Activated CD4-positive, alpha-beta memory T cell treated with anti-CD3 and anti-CD28 coated beads for 36 hours (primary cell): ENCODE measurements at places on chromosomes 4 and X. TPM values are rescaled to one million over a fixed set of nuclear protein-coding genes. Genes with fewer than 3 reads are reported as not detected.

DNA sequence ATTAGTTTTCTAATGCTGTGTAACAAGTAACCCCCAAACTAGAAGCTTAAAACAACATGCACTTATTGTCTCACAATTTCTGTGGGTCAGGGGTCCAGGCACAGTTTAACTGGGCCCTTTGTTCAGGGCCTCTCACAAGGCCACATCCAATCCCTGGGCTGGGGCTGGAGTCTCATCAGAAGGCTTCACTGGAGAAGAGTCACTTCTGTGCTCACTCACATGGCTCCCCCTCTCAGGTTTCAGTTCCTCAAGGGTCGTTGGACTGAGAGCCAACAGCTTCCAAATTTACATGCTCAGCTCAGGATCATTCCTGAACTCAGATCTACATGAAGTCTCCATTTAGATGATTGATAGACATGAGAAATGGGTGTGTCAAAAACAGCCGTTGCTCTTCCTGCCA is 77.1 kb downstream of the EVC start:
- H3K27me3 ChIP-seq: peaks cover under 1% of the 10 kb centered on the region
- DNase-seq: no peak
- no peaks in the 10 kb centered on the region for H3K4me1 ChIP-seq
- H3K27ac ChIP-seq: no peak overlapping the region

DNA sequence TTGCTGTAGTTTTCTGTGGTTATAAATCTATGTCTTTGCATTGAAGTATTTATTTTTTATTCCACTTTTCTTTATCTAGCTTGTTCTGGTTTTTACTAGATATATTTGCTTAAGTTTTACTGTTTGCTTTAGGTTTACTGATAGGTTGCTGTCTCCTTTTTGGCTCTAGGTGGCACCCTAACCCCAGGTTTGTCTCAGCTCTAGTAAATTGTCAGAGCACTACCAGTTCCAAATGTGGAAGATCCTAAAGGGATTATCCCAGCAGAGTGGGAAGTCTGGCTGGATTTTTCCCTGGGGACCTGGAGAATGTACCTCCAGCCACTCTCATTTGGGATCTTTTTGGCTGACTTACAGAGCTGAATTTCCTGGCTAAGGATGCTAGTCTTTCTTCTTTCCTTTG is 106.1 kb downstream of the PBDC1 start:
- H3K4me3 ChIP-seq: no peak overlapping the region
- no peak overlapping the region for H3K27ac ChIP-seq
- no peaks in the 10 kb centered on the region for H3K4me1 ChIP-seq
- no peaks in the 10 kb centered on the region for H3K36me3 ChIP-seq

- H3K4me3 ChIP-seq: no peak overlapping the region
- H3K27me3 ChIP-seq: no peaks in the 10 kb centered on the region
- DNase-seq: no peak
- H3K36me3 ChIP-seq: no peaks in the 10 kb centered on the region
- no peaks in the 10 kb centered on the region for H3K4me1 ChIP-seq
- H3K27ac ChIP-seq: no peak overlapping the region
These were observed 1957.0 kb upstream of the AGA start for GRCh38 chr4:179399054-179399782.

DNA sequence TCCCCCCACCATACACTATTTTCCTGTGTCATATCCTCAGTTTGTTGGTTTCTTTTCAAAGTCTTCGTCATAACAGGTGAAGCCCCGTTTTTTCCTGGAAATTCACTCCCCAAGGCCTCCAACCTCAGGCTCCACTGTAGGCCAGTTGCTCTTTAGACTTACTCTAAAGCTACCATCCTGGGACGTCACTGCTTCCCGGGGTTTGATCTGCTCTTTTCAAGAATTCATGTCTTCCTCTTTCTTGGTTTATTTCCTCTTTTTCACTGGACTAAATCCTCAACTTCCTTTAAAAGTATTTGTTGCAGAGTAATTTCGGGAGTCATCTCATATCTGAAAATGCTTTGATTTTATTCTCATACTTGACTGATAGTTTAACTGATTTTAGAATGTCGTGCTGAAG is 6.5 kb upstream of the SERTM2 start:
- no peak overlapping the region for H3K4me3 ChIP-seq
- no peak for DNase-seq
- no peaks in the 10 kb centered on the region for H3K36me3 ChIP-seq
- H3K4me1 ChIP-seq: no peaks in the 10 kb centered on the region
- H3K27me3 ChIP-seq: peaks cover 3% of the 10 kb centered on the region

DNA sequence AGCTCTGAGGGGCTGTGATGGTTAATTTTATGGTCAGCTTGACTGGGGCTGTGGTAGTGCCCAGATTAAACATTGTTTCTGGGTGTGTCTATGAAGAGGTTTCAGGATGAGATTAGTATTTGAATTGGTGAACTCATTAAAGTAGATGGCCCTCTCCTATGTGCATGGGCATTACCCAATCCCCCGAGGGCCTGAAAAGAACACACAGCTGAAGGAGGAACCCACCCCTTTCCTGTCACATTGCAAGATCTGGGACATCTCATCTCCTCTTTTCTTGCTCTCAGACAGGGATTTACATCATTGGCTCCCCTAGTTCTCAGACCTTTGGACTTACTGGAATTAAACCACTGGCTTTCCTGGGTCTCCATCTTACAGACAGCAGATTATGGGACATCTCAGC is 29.4 kb upstream of the NDP start:
- DNase-seq: no peak
- no peak overlapping the region for H3K4me3 ChIP-seq
- no peak overlapping the region for H3K27ac ChIP-seq
- H3K4me1 ChIP-seq: no peaks in the 10 kb centered on the region

DNA sequence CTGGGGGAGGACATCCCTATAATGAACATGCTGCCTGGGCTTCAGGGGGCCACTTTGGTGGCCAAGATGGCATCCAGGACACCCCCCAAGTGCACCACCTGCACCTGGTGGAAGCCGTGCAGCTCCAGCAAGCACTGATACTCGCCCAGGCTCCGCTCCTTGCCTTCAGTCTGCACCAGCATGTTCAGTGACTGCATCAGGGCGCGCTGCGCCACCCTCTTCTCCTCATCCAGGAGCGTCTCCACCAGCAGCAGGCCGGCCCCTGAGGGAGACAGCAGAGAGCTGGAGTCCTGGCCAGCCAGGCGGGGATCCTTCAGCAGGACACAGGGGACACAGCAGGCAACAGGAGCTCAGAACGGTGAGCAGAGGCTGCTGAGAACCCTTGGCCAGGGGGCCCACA is 11.3 kb upstream of the SLC25A6 start:
- H3K27me3 ChIP-seq: no peaks in the 10 kb centered on the region
- no peak overlapping the region for H3K4me3 ChIP-seq
- no peak overlapping the region for H3K27ac ChIP-seq
- H3K36me3 ChIP-seq: peaks cover 8% of the 10 kb centered on the region

GRCh38 chr4:146932116-146932515 is 13.5 kb downstream of the TTC29 start:
- H3K27ac ChIP-seq: no peak overlapping the region
- no peaks in the 10 kb centered on the region for H3K36me3 ChIP-seq
- no peak for DNase-seq
- H3K4me3 ChIP-seq: no peak overlapping the region
- H3K27me3 ChIP-seq: peaks cover 8% of the 10 kb centered on the region
- H3K4me1 ChIP-seq: no peaks in the 10 kb centered on the region

DNA sequence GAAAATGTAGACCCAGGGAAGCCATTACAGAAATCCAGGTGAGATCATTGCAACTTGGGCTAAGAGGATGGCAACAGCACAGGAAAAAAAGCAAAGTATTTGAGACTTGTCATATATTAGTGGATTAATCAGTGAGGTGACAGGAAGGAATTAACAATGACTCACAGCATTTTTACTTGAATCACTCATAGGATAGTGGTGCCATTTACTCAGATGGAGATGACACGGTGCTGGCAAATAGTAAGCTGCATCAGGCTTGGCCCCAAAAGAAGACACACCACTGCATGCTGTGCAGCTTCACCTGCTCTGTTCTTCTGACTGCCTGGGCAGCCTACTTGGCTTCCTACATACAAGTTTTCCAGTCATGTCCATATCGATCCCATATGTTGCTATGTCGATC is 144.8 kb downstream of the FRYL start:
- H3K4me1 ChIP-seq: peaks cover 19% of the 10 kb centered on the region
- peak; percentile 46 for DNase-seq

DNA sequence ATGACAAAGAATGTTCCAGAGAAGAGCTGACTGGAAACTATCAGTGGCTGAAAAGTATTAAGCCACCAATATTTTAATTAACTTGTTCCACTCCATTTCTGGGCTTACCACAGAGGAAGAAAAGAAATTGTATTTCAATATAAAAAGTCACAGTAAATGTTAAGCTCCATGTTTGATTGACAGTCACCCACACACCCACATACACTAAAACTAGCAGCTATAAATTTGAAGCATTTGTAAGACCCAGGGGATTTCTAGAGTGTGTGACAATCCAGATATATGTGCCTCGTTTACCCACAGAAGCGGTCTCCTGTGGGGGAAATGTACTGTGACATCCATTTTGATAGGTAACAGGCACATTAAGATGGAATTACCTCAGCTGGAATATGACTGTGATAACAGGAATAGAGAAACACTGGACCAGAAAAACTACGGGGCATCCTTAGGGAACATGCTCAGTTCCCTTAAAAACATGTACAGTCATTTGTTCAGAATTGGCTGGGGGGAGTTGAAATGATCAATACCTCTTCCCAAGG is 39.0 kb upstream of the RASGEF1B start:
- H3K4me3 ChIP-seq: no peak overlapping the region
- H3K27ac ChIP-seq: no peak overlapping the region
- peaks cover 14% of the 10 kb centered on the region for H3K4me1 ChIP-seq
- no peaks in the 10 kb centered on the region for H3K27me3 ChIP-seq

GRCh38 chrX:120147537-120147936 is 10.9 kb upstream of the RHOXF2 start:
- peaks cover 1% of the 10 kb centered on the region for H3K36me3 ChIP-seq
- H3K27me3 ChIP-seq: no peaks in the 10 kb centered on the region
- DNase-seq: no peak
- H3K4me1 ChIP-seq: peaks cover 31% of the 10 kb centered on the region
- H3K4me3 ChIP-seq: no peak overlapping the region

DNA sequence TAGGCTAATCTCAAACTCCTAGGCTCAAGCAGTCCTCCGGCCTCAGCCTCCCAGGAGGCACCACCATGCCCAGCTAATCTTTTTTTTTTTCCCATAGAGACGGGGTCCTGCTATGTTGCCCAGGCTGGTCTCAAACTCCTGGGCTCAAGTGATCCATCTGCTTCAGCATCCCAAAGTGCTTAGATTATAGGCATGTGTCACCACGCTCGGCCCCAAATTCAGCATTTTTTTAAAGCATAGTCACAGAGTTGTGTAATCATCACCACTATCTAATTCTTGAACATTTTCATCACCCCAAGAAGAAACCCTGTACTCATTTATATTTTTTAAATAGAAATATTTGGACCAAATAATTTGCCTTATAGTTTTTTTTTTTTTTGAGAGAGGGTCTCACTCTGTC is 10.3 kb downstream of the CENPI start:
- H3K36me3 ChIP-seq: peaks cover 21% of the 10 kb centered on the region
- no peak overlapping the region for H3K4me3 ChIP-seq
- no peaks in the 10 kb centered on the region for H3K27me3 ChIP-seq
- H3K4me1 ChIP-seq: no peaks in the 10 kb centered on the region
- no peak overlapping the region for H3K27ac ChIP-seq

- no peaks in the 10 kb centered on the region for H3K27me3 ChIP-seq
- DNase-seq: no peak
- peaks cover 14% of the 10 kb centered on the region for H3K36me3 ChIP-seq
These were observed 44.8 kb downstream of the HMGB2 start for GRCh38 chr4:173289353-173289727.

- H3K27me3 ChIP-seq: no peaks in the 10 kb centered on the region
- no peaks in the 10 kb centered on the region for H3K4me1 ChIP-seq
- no peak overlapping the region for H3K4me3 ChIP-seq
- no peaks in the 10 kb centered on the region for H3K36me3 ChIP-seq
These were observed 386.2 kb downstream of the RAB28 start for GRCh38 chr4:13097971-13098370.

DNA sequence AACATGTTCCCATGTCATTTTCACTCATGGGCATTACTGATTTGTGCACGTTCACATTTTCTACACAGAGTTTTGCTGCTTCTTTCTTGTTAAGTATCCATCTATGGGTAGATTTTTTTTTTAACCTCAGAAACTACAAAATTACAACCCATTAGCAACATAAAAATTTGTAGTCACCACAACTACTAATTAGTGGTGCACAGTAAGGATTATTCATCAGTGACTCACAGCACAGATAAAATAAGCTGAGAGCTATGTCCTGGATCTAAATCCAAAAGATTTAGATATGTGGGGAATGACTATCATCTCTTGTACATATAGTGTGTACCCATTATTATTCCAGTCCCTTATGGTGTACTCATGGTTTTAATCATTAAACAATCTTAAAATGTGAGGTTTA is 19.7 kb upstream of the AMELX start:
- H3K4me1 ChIP-seq: no peaks in the 10 kb centered on the region
- H3K36me3 ChIP-seq: no peaks in the 10 kb centered on the region
- no peaks in the 10 kb centered on the region for H3K27me3 ChIP-seq
- no peak overlapping the region for H3K4me3 ChIP-seq
- no peak for DNase-seq
- H3K27ac ChIP-seq: no peak overlapping the region

DNA sequence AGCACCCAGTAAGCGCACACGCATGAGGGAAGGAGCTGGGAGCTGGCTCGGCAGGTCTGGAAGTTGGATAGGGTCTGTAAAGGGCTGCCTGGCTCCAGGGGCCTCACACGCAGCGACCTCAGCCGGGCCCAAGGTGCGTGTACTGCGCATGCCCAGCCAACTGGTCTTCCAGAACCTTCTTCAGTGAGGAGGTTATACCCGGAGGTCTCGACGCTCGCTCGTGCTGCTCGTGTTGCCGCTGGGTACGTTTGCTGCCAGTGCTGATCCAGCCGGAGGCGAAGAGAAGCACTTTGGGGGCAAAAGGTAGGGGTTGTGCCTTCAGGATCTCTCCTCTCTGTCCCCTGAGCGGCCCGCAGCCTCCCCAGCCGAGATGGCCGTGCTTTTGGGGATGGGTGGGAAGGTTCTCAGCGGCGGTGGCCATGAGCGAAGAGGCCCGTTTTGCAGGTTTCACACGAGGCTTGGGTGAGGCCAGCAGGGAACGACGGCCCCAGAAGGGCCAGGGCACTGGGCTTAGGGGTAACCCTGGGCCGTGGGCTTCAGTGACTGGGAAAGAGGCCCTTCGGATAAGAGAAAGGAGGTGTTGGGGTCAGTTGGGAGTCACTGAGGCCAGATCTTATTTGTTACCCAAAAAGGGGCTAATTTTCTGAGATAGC is 3.8 kb upstream of the CXCL9 start:
- no peak for DNase-seq
- H3K36me3 ChIP-seq: no peaks in the 10 kb centered on the region
- peaks cover 7% of the 10 kb centered on the region for H3K4me1 ChIP-seq
- no peak overlapping the region for H3K4me3 ChIP-seq
- peaks cover 2% of the 10 kb centered on the region for H3K27me3 ChIP-seq
- no peak overlapping the region for H3K27ac ChIP-seq

Gene MEPE
- not detected for total RNA-seq

Gene GPR119
- total RNA-seq: not detected

Gene MANBA
- 10.2 TPM for total RNA-seq

Gene KLF8
- 4.4 TPM for total RNA-seq
